ENCODE measurements at places on chromosomes 1 and 21.

DNA sequence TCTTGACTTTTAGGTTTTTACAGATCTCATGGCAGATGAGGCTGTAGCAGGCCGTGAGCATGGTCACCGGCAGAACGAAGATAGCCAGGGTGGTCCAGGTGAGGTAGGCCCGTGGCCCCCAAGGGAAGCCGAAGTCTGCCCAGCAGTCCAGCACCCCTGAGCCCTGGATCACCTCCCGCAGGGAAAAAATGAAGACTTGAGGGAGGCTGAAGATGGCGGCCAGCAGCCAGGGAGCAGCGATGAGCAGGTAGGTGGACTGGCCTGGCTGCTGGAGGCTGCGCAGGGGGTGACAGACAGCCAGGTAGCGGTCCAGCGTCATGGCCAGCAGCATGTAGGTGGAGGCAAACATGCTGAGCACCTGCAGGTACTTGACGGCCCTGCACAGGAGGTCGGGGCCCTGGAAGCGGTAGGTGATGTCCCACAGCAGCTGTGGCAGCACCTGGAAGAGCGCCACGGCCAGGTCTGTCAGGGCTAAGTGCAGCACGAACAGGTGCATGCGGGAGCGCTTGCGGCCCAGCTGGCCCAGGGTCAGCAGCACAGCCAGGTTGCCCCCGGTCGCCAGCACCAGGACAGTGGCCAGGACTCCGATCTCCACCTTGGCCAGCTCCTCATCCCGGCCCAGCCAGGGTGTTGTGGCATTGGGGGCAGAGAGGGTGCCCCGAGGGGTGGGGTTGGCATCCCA lies 856 bp downstream of the AVPR1B start:
- DNase-seq: no peak

- no peak for DNase-seq
Observed at GRCh38 chr1:119440721-119441307, 25.9 kb downstream of the HSD3B2 start.

- no peak for DNase-seq
Observed at GRCh38 chr1:231935856-231936255, 309.3 kb downstream of the DISC1 start.

- no peak for DNase-seq
Observed at GRCh38 chr1:115373305-115373704, 35.3 kb upstream of the NGF start.

- no peak for DNase-seq
Observed at GRCh38 chr1:111219557-111220286, 7.8 kb upstream of the CHI3L2 start.

GRCh38 chr1:177185209-177185608 lies 14.5 kb downstream of the BRINP2 start:
- DNase-seq: no peak

DNA sequence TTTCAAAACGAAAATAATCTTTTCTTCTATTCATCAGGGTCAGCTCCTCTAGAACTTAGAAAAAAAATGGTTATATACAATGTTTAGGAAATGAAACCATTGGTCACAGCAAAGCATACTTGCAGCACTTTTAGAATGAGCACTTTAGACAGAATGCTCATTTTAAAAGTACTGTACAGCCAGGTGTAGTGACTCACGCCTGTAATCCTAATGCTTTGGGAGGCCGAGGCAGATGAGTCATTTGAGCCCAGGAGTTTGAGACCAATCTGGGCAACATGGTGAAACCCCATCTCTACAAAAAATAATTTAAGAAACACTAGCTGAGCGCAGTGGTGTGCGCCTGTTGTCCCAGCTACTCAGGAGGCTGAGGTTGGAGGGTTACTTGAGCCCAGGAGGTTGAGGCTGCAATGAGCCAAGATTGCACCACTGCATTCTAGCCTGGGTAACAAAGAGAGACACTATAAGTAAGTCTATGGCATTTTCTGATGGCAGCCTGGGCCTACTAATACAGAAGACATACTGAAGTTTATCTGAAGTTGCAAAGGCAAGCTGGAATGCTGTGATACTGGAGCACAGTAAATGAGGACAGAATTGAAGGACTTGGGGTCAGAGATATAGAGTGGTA lies 48.9 kb upstream of the ZNF326 start:
- DNase-seq: no peak

DNA sequence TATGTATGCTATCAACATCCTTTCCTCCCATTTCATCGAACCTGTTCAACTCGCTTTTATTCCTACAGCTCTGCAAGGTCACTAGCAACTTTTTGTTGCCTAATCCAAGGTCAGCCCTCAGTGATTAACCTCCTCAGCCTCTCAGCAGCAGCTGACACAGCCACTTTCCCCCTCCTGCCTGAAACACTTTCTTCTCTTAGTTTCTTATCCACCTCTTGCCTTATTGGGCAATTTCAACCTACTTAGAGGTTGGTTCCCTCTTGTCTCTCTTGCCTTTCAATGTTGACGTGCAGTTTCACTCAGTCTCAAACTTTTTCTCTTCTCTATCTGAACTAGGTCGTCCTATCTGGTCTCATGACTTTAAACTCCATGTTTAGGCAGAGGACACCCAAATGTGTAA lies 156.3 kb downstream of the C1orf94 start:
- no peak for DNase-seq

DNA sequence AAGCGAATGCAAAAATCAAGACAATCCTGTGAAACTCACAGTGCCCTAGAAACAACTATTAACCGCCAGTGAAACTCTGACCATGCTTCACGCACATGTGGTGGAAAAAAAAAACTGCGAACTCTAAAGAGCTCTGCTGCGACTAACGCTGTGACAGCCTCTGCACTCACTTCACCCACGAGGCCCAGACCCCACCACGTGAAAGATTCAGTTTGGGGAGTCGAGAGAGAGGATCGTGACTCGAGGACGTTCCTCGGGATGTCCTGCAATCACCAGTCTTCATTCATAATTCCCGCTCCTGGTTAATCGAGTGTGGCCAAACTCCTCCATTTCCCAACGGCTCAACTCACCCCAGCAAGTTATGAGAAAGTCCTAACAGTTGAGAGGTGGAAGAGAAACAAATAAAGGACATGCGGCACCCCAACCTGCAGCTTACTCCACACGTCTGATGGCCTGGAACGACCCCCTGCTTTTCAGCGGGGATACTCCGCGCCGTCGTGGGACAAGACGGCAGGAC lies 1.1 kb downstream of the SERBP1 start:
- no peak for DNase-seq

- DNase-seq: peak; percentile 75
Observed at GRCh38 chr1:1371746-1372711, 3.0 kb downstream of the AURKAIP1 start.

DNA sequence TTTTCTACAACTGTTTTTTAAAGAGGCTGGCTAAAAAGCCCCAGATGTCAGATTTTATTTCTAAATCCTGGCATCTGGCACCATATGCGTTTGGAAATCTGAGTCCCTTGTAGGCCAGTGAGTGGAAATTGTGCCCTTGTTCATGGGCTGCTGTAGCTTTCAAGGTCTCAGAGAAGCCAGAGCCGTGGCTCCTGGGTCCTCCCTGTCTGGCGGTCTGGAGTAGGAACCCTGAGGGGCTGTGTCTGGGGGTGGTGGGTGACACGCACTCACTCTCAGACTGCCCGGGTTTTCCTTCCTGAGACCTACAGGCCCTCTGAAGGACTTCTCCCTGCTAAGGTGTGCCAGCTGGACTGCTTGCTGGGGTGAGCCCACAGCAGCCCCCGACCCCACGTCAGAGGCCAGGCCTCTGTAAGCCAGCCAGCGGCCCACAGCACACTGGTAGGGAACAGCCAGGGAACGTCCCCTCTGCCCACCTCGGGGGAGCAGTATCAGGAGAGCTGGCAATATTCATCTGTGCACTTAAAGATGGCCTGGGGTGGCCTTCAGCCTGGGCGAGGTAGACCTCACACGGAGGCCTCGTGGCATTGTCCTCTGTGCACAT lies 151.5 kb downstream of the PEX14 start:
- DNase-seq: no peak

- no peak for DNase-seq
Observed at GRCh38 chr1:160429702-160430535, 29.6 kb downstream of the VANGL2 start.

- no peak for DNase-seq
Observed at GRCh38 chr1:233480198-233480597, 133.7 kb upstream of the KCNK1 start.

DNA sequence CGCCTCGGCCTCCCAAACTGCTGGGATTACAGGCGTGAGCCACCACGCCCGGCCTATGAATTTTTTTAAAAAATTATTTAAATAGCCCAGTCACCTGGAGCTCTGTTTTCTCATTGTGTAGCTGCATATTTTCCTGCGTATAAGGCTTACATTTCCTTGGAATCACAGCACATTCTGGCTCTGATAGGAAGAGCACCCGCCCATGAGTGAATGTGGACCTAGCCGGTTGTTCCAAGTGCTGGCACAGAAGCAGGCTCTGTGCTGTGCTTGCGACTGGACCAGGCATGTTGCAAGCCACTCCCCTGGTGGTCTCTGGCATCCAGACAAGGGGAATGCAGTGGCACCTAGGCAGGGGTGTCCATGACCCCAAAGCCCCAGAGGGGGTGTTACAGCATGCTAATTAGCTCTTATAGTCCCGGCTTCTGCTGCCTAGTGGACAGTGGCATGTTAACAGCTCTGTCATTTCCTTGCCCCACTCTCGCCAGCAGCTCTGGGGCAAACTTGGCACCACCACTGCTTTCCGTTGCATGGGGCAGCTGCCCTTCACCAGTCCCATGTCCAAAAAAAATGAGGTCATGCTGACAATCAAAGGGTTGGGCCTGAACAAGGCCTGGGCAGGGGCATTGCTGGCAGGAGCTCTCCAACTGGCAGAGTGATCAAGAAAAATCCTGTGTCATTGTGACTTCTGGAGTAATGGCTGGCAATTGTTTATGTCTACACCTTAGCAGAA lies 5.2 kb upstream of the VTCN1 start:
- no peak for DNase-seq

- no peak for DNase-seq
Observed at GRCh38 chr1:149997585-149998262, 12.8 kb downstream of the OTUD7B start.

DNA sequence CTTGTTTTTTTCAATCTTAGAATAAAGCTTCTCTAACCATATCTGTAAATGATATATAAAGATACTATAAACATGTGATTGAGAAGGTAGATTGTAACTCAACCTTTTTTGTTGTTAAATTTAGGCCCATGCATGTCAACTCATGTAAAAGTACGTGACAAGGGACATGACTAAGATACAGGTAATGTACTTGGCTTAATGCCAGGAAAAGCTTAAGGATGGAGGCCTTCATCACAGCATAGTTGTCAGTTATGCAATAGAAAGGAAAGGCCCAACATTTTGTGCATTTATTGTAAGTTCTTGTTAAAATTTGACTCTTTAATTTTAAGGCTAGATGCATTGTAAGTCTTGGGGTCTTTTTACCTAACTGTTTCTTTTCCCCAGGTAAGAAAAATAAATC lies 305.1 kb downstream of the LTN1 start:
- no peak for DNase-seq

DNA sequence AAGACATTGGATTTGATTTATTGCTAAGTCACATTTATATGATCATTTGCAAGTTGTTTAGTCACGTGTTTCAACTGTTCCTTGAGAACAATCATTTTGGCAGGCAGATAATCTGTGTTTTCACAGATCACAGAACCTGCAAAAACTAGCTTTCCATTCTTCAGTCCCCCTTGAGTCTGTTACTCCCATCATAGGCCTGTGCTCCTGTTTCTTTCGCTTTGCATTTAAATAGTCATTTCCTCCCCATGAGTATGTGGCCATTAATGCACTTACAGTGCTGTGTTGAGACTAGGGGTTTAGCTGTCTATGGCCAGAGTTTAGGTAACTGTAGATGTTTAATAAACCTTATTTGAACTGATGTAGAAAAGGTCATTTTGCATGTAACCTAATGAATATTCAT lies 214.5 kb downstream of the PATJ start:
- DNase-seq: no peak

All from activated CD4-positive, CD25-positive, alpha-beta regulatory T cell (primary cell).